ENCODE measurements at places on chromosomes 3 and 15.

GRCh38 chr3:144363856-144364255 is 392.2 kb downstream of the DIPK2A start:
- DNase-seq: no peak

- no peak for DNase-seq
These were observed 144.2 kb upstream of the ANKRD28 start for GRCh38 chr3:15941958-15942357.

DNA sequence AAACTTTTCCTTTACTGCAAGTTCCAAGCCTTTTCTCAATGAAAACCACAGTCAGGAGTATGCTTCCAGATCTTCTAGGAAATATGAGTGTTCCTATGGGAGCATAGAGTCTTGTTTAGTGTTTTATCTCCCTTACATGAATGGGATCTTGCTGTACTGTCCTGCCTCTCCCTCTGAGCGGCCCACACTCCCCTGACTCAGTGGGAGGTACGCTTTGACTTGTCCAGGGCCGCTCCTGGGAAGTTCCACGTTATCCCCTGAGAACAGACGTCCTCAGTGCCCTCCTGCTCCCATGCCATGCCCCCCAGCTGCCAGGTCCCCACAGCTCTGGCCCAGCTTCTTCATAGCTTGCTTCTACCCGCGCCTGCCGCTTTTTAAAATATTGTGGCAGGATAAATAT is 28.9 kb upstream of the VPS33B start:
- no peak for DNase-seq

GRCh38 chr3:192867645-192868044 is 50.0 kb downstream of the MB21D2 start:
- no peak for DNase-seq

DNA sequence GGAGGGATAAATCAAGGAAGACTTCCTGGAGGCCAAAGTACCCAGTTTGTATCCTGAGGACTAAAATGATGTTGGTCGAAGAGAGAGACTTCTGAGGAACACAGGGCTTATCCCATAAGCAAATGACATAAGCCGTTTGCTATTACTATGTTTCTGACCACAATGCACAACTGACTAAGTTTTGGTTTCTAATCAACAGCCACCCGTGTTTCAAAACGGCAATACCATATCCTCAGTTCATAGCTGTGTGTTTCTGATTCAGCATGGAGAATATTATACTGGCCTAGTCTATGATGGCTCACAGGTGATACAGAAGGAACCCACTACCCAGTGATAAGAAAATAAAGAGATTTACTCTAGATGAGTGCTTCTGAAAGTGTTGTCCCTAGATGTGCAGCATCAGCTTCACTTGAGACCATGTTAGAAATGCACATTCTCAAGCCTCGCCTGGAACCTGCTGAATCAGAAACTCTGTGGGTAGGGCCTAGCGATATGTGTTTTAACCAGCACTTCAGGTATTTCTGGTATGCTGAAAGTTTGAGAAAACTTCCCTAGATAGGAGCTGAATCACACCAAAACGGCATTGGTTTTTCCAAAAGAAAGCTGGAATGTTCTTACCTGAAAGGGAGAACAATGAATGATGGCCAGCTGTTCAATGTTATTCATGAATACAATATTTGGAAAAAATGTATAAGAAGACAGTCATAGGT is 639.7 kb upstream of the NR2F2 start:
- DNase-seq: no peak

DNA sequence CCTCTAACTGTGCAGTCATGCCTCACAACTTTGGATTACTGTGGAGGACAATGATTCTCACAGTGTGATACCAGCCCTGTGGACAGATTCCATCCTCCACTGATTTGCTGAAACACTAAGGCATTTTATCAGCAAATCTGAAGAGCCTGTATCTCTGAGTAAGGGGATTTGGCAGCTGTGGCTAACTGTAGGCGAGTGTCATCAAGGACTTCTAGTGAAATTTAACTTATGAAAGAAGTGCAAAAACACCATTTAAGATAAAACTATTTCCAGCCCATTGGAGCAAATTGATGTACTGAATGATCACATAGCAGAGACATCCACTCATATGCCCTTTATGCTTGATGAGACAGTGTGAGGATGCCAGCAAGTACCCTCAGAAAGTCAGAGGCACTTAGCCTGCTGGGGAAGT is 13.9 kb upstream of the TMPRSS7 start:
- DNase-seq: no peak

DNA sequence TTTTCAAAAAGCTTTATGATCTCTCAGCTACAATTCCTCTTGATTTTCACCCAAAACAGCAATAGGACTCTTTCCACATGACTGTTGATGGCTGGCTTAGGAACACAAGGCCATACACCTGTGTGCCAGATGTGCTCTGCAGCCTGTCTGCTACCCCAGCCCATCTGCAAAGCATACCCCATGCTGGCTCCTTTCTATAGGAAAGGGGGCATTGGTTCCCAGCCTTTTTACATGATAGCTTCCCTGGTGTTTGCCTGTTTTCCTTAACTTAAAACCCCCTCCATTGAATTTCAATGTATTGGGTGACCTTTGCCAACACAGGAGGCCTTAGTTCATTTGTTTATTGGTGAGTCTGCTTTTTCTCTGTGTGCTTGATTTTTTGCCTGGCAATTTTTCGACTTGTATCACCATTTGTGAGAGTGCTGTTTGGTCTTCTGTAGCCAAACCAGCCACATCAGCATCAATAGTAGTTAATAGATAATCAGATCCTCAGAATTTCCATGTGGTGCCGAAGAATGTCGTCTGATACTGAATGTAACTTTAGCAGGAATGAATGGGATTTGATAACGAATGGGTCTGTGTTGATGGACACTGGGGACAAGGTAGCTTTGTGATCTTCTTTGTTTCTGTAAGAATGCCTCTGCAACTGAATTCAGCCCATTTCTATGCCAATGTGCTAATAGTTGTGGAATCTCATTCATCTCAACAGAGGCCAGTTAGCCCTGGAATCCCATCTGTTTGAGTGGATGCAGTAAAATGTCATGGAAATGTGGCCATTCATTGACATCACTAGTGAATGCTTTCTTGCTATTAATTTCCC is 272.2 kb upstream of the RARB start:
- DNase-seq: peak; percentile 6

DNA sequence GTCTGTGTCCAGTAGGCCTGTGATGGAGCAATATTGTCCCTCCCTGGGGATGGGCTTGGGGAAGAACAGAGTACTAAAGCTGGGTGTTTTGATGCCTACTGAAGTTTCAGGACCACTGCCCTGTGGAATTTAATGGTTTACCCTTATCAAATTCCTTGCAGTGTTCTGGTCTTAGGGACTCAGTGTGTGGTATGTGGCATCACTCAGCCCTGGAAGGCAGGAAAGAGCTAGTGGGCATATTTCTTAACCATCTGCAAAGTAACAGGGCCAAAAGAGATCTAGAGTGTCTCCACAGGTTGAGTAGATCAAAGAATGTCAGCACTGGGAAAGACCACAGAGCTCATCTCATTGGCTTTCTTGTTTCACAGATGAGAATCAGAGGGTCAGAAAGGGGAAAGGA is 11.8 kb upstream of the SCN10A start:
- DNase-seq: no peak

DNA sequence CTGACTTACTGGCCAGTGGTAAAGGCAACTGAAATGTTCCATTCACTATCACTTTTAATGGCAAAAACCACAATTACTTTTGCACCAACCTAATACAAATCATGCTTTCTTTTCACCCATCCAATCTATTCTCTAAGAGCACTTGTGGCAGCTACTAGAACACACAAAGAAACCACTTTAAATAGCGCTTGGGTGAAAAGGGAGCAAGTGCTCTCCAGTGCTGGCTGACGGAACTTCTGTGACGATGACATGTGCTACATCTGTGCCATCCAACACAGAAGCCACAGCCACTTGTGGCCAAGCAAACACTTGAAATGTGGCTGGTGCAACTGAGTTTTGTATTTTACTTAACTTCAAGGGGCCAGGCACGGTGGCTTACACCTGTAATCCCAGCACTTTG is 18.9 kb downstream of the SH3BP5 start:
- no peak for DNase-seq

DNA sequence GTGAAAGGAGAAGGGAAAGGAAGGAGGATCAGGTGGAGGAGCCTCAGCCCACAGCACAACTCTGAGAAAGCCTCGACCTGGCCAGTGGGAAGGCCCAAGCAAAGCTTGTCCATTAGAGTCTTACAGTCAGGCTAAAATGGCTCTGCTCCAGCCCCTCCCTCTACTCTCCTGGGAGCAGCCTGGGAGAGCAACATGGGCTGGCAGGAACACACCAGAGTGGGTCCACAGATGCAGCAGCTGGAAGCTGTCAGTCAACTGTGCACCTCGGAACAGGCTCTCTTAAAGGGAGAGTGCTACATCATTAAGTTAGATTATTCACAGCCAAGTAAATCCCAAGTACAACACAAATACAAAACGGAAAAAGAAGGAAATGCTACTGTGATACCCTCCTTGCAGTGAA is 98.0 kb upstream of the LIMD1 start:
- DNase-seq: no peak

DNA sequence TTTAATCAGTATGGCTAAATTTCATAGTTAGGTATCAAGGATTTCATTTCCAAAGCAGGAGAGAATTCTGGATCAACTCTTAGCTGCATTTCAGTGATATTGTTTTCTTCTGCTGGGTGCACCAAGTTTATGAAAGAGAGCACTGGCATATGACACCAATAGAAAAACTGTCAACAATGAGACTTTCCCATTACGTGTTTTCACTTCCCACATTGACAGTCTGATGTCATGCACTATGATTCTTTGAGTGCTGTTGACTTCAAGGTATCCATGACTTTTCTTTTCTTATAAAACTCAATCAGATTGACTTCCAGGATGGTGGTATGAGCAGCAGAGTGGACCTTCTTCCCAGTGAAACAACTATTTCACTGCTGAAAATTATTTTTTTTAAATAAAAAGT is 476.1 kb downstream of the EDEM1 start:
- DNase-seq: no peak

DNA sequence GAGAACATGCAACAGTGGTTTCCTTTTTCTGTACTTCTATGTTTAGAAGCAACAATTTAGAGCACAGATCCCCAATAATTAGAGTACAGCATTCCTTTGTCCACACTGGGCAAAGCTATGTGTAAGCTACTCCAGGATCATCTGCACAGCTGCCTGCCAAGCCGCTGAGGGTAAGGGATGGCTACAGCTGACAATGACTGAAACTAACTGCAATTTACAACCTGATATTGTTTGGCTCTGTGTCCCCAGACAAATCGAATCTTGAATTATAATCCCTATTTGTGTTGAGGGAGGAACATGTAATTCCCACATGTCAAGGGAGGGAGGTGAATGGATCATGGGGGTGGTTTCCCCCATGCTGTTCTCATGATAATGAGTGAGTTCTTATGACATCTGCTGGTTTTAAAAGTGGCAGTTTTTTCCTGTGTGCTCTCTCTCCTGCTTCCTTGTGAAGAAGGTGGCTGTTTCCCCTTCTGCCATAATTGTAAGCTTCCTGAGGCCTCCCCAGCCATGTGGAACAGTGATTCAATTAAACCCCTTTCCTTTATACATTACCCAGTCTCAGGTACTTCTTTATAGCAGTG is 54.8 kb upstream of the TNFSF10 start:
- no peak for DNase-seq

DNA sequence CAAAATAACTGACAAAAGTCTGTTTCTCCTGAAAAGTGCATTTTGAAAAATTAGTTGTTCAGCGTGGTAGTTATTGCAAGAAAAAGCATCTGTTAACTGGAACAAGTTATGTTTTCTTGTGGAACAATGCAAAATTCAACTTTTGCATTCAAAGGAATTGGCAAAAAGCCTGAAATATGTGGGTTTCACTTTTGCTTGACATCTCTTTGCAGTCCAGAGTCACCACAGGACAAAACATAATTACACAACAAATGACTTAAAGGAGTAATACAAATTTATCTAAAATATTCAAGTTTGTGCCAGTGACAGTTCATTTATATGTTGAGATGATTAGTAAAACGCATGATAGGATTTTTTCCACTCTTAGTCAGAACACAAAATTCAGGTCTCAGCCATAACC is 96.3 kb upstream of the P2RY1 start:
- DNase-seq: no peak

- DNase-seq: peak; percentile 11
These were observed 1300.1 kb upstream of the ALCAM start for GRCh38 chr3:104066658-104067057.

- no peak for DNase-seq
These were observed 248.9 kb downstream of the THSD4 start for GRCh38 chr15:71364117-71364584.

GRCh38 chr15:60582370-60583036 is 103.6 kb upstream of the ICE2 start:
- DNase-seq: no peak

DNA sequence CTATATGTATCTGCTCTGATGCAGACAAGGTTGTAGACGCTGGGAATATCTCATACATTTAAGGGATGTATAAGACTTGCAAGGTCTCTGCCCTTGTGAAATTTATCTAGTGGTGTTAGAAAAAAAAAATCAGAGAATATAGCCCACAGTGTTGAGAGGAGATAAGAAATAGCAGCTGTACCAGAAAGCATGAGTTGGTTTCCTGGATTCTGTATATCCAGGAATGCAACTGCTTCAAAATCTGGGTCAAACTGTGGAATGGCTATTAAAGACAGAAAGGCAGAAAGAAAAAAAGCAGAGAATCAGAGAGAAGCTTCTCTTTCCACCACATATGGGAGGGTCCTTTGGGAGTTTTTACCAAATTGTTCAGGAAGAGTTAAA is 1.5 kb upstream of the TMEM212 start:
- peak; percentile 30 for DNase-seq

DNA sequence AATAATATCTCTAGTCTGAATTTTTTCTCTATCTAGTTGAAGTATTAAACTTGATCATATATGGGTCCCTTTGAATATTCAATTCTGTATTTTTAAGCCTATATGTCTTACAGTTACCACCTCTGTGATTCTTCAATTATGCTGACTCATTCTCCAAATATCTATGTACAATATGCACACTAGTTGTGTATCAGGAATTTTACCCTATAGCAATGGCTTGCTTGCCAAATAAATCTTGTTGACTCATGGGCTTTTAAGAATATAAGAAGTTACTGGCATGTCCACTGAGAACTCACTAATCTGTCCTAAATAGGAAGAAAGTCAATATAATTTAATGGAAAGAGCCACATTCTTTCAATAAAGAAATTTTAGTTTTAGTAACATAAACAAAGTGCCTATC is 656.3 kb downstream of the RBMS3 start:
- DNase-seq: no peak

DNA sequence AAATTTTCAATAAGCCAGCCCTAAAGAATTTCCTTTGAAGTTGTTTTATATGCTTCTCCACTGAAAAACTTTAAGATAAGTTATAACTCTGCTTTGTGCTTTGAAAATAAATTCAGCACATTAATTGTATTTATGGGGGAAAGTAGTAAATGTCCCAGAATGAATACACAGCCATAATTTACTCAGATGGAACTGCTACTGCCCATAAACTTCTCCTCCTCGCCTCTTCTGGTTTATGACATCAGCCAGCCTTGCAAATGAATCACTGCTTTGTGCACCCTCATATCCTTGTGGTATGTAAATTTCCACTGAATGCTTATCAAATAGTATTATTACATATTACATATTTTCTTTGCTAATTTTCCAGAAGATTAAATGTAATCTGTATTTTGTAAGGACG is 302.0 kb downstream of the DIPK2A start:
- DNase-seq: no peak

- DNase-seq: no peak
These were observed 317.0 kb downstream of the GABRB3 start for GRCh38 chr15:26455828-26456227.
